ENCODE measurements at places on chromosomes 3 and 15.

GRCh38 chr3:16482770-16483531, 30.5 kb downstream of the RFTN1 start:
- DNase-seq, result no peak

DNA sequence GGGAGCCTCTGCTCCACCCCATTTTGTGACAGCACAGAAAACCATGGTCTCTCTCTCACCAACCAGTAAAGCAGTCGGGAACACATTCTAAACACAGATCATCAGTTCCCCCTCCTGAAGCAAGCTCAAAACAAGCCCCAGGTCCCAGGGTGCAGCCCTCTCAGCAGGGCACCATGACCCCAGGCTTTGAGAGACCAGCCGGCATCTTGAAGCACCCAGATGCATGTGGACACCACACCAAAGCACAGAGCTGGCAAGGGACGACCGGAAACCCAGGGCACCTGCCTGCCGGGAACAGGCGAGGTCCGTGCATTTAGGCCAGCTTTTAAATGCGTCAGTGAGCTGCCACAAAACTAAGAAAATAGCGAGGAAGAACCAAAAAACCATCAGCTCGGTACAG, 103.2 kb upstream of the IQSEC1 start:
- no peak for DNase-seq

GRCh38 chr3:64621726-64622395, 65.9 kb downstream of the ADAMTS9 start:
- no peak for DNase-seq

- DNase-seq, result no peak
Measured at GRCh38 chr15:99511866-99512661, 53.7 kb upstream of the MEF2A start.

DNA sequence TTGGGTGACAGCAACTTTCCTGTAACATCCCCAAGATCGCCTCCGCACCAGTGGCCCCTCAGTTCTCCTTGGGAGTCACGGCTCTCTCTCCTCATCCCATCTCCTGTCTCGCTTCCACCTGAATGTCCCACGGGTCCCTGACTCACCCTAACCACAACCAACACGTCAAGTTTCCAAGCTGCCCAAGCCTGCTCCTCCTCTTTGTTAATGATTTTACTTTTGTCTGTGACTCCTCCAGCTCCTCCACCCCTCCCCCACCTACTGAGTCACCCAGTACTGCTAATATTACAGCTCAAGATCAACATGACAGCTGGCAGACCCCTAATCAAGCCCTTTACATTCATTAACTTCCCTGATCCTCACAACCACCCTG, 39.3 kb downstream of the BDH1 start:
- DNase-seq, result no peak

- peak; percentile 26 for DNase-seq
Measured at GRCh38 chr3:43691120-43691995, 620 bp downstream of the ABHD5 start.

- no peak for DNase-seq
Measured at GRCh38 chr3:67402873-67403272, 251.5 kb downstream of the SUCLG2 start.

- DNase-seq, result no peak
Measured at GRCh38 chr3:32449691-32450090, 53.0 kb downstream of the CMTM6 start.

- DNase-seq, result no peak
Measured at GRCh38 chr3:101665851-101666250, 11.1 kb downstream of the ZBTB11 start.

GRCh38 chr15:90212221-90213098, 11.3 kb downstream of the SEMA4B start:
- DNase-seq, result no peak

GRCh38 chr3:56048331-56048730, 419.9 kb downstream of the ERC2 start:
- DNase-seq, result no peak

GRCh38 chr15:95350908-95351307, 979.6 kb upstream of the NR2F2 start:
- DNase-seq, result no peak

GRCh38 chr3:98599647-98600411, 6.4 kb upstream of the CPOX start:
- DNase-seq, result no peak

GRCh38 chr15:59276225-59277178, 69.9 kb downstream of the LDHAL6B start:
- no peak for DNase-seq

DNA sequence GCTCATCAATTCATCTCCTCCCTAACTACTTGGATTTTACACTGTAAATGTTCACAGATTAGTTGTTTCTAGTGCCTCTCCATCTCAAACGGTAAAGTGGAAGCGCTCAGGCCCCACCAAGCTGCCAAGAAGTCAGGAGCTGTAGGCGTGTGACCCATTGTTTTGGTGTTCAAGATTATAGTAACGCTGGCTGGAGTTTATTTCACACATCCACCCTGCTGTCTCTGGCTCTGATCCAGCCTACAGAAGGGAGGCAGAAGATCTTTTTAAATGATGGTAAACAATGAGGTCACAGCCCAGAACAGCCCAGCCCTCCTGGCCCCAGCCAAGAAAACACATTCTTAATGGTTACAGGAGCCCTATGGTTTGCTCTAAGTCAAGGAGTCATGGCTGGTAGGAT, 25.7 kb upstream of the GALNT15 start:
- DNase-seq, result no peak

DNA sequence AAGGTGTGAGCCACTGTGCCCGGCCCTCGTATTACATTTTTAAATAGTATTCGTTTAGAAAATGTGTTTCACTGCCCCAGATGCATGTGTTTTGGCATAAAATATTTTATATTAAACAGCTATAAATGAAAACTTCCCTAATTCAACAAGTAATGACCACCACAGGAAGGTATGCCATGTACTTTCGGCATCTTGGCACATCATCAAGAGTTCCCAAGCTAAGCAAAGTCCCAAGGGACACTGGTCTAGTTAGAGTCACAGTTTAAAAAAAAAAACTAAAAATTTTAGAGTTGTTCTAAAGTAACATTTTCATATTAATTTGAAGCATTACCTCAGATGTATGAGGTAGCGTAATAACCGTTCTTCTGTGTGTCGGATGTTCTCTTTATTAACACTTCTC, 15.6 kb upstream of the ARPP19 start:
- DNase-seq, result no peak

- peak; percentile 46 for DNase-seq
Measured at GRCh38 chr15:41971089-41971894, 1.1 kb downstream of the EHD4 start.

GRCh38 chr15:49622561-49622960, 1.7 kb downstream of the DTWD1 start:
- DNase-seq, result no peak

GRCh38 chr3:56845505-56845904, 43.8 kb upstream of the ARHGEF3 start:
- no peak for DNase-seq

DNA sequence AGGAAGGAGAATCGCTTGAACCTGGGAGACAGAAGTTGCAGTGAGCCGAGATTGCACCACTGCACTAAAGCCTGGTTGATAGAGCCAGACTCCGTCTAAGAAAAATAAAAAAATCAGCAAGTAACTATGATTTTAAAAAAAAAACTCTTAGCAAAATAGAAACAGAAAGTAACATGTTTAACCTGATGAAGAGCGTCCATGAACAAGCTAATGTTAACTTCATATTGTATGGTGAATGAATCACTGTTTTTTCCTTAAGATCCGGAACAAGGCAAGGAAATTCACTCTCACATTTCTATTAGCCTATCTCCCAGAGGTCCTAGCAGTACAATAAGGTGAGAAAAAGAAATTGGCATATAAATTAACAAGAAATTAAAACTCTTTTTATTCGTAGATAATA, 69.0 kb downstream of the RFX7 start:
- no peak for DNase-seq

Measured in stimulated activated CD4-positive, alpha-beta T cell treated with anti-CD3 and anti-CD28 coated beads, TNF-alpha, amount 100 ng/mL, for 1 hour (primary cell).